Stimulated activated CD8-positive, alpha-beta memory T cell treated with anti-CD3 and anti-CD28 coated beads, Interleukin-15, amount 100 ng/mL, for 4 hours (primary cell): ENCODE measurements at places on chromosomes 16 and 17.

DNA sequence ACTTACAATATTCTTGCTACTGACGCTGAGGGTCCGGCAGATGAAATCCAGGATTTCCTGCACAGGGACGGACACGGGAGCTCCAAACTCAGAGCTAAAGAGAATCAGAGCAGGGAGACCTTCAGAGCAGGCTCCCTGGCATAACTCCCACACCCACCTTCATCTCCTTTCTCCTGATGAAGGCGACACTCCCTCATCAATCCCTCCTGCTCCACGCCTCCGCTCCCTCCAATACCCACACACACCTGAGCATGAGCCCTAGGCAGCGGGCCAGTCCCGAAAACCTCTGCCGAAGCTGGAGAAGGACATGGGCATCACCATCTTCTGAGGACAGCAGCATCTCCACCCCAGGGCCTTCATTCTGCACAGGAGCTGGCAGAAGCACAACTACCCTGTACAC lies 28.1 kb downstream of the PELP1 start:
- DNase-seq = no peak

DNA sequence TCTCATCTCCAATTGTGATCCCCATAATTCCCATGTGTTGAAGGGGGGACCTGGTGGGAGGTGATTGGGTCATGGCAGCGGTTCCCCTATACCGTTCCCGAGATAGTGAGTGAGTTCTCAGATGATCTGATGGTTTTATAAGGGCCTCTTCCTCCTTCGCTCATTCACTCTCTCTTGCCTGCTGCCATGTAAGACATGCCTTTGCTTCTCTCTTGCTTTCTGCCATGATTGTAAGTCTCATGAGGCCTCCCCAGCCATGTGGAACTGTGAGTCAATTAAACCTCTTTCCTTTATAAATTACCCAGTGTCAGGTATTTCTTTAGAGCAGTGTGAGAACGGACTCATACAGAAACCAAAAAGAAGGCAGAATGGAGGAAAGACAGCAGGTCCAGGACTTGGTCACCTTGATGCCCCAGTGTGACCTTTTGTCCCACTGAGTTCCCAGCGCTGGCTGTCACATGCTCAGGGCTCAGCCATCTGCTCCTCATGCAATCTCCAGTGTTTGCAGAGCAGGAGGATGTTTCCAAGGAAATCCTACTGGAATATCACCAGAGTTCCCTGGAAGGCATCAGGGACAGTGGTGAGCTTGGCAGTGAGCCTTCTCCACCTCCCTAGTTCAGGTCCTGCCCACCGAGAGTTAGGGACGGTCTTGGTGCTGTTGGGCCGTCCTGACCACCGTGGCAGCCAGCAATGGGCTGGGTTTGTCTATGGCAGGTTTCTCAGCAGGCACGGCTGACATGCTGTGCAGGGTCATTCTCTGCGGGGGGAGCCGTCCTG lies 96.7 kb downstream of the SEC14L1 start:
- no peak for DNase-seq

DNA sequence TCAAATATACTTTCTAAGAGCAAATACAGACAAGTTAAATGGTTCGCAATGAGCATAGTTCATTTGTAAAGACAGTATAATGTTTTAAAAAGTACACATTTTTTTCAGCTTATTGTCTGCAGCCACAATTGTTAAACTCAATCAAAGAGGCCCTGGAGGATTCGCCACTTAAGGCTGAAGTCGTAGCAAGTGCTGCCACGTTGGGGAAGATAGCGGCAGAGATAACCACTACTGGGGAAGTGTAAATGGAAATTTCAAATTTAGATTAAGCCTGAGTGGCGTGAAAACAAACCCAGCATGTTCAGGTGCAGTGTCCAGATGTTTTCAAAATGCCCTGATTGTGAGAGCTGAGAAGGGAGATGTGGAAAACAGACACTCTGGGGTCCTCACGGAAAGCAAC lies 8.4 kb downstream of the PMP22 start:
- no peak for DNase-seq

DNA sequence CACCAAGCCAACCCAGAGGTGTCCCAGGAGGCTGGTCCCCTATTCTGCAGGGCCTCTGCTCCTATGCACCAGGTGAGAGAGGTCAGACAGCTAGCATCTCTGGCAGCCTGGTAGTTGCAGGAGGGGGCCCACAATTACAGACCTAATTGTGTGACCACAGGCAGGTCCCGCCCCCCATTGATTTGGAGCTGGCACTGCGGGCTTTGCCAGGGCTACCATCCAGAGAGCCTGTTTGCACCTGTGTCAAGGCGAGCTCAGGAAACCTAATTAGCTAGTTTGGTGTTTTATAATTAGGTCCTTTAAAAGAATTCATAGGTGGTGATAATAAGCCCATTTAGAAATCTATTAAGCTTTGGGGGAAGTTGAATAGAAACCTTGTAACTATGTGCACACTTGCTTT lies 90.2 kb downstream of the MRM1 start:
- no peak for DNase-seq

GRCh38 chr17:63505341-63505740 lies 17.8 kb upstream of the KCNH6 start:
- no peak for DNase-seq

GRCh38 chr17:77502626-77503292 lies 362.0 kb downstream of the SEC14L1 start:
- no peak for DNase-seq

DNA sequence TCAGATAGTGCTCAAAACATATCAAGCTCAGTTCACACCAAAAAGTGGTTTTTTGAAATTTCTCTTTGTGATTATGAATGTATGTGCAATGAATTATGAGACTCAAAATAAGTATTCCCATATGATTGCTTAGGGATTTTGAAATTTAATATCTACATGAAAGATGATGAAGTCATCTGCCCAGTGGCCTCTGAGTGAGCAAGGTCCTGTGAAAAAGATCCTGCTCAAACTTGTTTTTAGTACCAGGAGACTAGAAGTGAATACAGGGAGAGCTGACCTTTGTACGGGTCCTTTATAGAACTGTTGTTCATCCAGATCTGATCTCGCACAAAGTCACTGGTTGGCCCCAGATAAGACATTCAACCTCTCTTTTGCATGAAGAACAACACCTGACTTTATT lies 151.9 kb upstream of the MAF start:
- DNase-seq = no peak
